ENCODE measurements at places on chromosomes 16 and 17.

GRCh38 chr17:76384987-76385891 lies 830 bp downstream of the SPHK1 start:
- no peak for DNase-seq

DNA sequence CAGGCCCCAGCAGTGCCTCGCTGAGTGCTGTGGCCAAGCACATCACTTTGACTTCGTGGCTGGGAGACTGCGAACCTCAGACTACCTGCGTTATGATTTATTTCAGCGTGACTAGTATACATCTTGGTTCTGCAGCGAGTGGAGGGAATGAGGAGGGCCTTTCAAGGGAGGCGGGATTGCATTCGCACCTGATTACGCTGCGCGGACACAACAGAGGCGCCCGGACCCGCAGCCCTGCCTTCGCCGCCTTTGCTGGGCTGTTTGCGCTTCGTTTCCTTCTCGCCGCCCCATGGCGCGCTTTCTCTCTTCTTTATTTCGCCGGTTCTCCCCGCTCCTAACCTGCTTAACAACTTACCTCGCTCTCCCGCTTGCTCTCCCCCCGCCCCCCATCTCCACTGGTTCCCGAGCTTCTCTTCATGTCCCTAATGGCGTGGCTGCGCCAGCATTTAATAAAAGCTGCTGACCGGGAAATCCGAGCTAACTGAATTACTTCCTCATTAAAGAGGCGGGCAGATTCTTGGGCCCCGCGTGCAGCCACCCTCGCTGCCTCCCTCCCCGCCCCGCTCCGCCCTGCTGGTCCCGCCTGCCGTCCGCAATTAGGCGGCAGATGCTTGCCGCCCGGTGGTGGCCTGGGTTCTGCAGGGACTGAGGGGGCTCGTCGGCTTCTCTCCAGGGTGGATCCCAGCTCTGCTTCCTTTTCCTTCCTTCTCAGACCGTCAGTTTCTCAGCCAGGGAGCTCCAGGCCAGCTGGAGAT lies 257.6 kb upstream of the SDK2 start:
- no peak for DNase-seq

DNA sequence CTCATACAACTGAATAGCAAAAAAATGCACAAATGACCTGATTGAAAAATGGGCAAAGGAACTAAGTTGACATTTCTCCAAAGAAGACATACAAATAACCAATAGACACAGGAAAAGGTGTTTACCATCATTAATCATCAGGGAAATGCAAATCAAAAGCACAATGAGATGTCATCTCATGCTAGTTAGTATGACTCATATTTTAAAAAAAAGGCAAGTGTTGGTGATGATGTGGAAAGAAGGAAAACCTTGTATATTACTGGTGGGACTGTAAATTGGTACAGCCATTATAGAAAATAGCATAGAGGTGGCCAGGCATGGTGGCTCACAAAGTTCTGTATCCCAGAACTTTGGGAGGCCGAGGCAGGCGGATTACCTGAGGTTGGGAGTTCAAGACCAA lies 232.5 kb upstream of the ZFHX3 start:
- DNase-seq: no peak

- DNase-seq: no peak
Observed at GRCh38 chr17:4750606-4751005, 10.9 kb upstream of the CXCL16 start.

DNA sequence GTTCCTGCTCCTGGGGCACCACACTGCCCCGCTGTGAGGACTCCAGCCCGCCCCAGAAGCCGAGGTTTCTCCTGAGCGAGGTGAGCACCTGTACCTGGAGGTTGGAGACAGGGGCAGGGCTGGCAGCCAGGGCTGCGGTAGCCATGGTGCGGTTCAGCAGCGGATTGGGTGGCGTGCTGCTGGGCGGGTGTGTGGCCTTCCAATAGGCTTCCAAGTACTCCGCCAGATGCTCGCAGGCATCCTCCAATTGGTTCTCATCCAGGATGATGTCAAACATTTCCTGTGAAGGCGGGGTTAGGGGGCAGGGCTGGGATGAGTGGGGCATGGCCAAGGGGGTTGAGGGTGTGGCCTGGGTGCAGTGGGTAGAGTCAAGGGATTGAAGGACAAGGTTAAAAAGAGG lies 11.3 kb upstream of the ARL5C start:
- DNase-seq: no peak

- DNase-seq: no peak
Observed at GRCh38 chr16:80103463-80103862, 437.3 kb upstream of the DYNLRB2 start.

DNA sequence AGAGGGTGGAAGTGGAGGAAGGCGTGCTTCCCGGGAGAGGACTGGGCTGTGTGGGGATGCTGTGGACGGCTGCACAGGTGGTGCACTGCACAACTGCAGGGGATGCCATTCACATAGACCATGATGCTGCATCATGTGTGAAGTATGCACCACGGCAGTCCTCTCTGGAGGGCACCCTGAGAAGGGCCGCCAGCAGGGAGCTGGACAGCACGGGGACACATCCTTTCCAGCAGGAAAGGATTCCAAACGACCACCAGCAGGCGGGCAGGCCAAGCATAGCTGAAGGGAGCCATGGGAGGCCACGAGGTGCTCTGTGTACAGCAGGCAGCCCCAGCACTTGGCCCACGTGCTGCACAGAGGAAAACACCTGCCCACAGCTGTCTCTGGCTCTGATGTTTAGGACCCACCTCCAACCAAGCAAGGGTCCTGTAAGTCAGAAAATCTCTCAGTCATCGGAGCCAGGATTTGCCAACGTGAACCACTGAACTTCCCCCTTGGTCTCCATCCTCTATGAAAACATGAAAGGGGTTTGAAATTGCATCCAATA lies 10.1 kb downstream of the ACTG1 start:
- DNase-seq: no peak

DNA sequence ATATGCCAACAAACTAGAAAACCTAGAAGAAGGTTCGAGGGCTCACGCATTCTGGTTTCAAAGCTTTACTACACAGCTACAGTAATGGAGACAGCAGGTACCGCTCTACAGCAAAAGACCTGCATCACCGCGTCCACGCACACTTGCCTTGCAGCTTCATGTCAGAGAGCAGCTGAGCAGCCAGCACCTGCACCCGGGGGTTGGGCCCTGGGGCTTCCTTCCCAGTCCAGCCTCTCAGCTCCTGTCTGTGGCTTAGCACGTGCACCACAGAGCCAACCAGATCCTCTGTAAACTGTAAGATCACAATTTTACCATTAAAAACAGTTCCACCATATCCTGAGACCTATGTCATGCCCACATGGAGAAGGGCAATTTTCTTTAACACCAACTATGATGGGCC lies 15.3 kb downstream of the MEAK7 start:
- no peak for DNase-seq

- DNase-seq: peak; percentile 76
Observed at GRCh38 chr17:38967290-38967738, at the start of gene FBXO47. Gene FBXO47, minus strand, starts transcription at chr17:38967403. Its CDS starts 4,378 bp downstream, at chr17:38963025.

DNA sequence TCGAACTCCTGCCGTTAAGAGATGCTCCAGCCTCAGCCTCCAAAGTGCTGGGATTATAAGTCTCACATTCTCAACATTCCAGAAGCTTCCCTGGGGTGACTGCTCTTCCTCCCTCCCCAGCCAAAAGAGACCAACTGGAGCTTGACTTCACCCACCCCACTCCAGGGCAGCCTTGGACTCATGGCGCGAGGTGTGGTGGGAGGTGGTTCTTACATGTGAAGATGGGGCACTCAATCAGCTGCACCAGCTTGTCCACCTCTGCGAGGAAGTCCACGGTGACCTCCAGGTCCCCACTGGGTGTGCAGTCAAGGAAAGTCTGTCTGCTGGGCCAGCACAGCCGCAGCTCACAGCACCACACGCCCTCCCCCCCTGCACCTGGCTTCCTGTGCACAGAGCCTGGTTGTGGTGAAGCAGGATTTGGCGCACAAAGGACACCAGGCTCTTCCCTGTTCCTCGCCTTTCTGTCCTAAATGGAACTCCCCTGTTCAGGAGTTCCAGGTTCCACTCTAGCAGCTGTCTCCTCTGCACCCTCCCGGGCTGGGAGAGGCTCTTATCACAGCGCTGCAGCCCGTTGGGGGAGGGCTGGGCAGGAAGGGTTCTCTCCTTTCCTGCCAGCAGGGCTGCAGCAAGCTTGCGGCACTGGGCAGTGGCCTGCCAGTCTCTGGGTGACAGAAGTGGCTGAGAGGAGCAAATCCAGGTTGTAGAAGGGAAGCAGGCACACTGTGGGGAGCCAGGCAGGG lies 9.6 kb upstream of the MTSS2 start:
- DNase-seq: no peak

DNA sequence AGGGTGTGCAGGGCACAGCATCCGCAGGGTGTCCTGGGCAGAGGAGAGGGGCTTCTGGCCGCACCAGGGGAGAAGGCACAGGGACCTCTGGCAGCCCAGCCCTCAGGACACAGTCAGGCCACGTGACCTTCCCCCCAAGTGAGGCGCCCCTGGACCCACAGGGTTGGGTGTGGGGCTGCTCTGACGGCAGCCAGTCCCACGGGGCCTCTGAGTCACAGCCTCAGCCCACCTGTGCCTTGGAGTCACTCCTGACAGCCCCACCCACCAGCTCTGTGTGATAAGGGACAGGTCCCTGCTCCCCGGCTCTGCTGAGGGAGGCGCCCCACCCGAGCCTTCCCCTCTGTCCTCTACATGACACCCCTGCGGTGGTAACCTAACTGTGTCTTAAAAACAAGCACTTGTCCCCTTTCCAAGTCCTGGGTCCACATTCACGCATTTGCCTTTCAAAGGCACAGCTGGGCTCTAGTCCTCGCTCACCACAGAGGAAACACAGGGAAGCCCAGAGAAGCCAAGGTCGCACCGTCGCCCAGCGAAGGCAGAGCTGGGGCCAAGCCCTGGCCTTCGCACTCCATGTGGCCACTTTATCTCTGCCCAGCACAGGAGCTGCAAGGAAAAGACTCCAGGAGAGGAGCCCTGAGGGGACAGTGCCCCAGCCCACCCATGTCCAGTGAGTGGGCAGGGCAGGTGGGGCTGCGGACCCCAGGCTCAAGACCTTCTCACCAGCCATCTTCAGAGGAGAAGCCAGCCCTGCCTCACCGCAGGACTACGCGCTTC lies 5.1 kb upstream of the NPTX1 start:
- no peak for DNase-seq

- no peak for DNase-seq
Observed at GRCh38 chr17:50127697-50128361, 2.1 kb downstream of the SAMD14 start.

DNA sequence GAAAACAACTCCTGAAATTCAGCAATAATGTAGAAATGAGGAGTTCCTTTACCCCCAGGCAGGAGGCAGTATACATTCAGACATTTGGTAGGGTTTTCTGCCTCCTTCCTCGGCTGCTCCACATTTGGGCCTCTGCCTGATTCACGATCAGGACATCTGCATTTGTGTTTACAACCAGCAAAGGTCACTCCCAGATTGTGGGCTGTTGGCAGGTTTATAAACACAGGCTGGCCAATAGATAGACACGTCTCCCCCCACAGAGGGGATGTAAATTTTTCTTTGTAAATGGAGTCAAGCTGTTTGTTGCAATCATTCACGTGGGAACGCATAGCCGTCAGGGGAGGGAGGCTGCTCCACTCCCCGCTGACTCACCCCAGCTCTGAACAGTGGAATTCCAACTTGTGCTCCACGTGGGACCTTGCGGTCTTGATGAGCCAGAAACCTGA lies 252.1 kb upstream of the N4BP1 start:
- DNase-seq: no peak

GRCh38 chr16:79600638-79601091 lies at the start of gene MAF:
Gene MAF, minus strand, starts transcription at chr16:79600737. Its CDS starts 835 bp downstream, at chr16:79599902.
- peak; percentile 93 for DNase-seq

DNA sequence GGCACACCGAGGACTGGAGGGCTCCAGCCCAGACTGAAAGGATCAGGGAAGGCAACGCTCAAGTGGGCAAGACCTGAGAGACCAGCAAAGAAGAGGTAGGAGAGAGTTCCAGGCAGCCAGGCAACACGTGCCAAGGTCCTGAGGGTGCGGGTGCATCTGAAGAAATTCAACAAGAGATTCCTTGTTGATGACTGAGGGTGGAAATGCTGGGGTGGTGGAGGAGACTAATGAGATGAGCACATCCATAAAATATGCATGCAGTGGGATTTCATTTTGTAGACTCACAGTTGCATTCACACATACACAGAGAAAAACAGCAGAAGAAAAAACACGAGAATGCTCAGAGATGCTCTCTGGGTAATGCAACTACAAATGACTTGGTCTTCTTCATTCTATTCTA lies 154.8 kb upstream of the FOXF1 start:
- no peak for DNase-seq

GRCh38 chr17:50482110-50482509 lies 3.5 kb downstream of the RSAD1 start:
- no peak for DNase-seq

DNA sequence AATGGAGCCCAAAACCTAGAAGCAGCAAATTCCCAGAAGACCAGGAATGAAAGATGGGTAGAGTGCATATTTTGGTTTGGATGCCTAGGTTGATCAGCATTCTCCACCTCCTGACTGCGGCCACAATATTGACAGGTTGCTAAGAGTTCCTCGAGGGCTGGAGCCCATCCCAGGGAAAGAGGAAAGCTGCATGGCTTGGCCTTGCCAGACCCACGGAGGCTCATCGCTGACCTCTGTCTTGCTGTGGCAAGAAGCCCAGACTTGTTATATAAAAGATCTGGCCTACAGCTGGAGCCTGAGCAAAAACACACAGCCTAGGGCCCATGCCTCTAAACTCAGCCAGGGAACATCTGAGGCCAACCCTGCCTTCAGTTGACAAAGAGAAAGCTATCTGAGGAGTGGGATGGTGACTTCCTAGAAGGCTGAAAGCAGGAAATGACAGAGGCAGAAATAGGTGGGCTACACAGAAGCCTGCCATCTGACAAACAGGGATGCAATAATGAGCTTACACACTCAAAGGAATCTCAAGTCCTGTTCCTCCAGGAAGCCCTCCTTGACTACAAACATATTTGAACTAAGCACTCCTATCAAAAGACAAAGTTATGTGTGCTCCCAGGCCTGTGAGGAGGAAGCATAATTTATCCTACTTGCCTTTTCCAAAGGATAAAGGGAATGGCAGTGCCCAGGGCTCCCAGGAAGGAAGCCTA lies 22.5 kb upstream of the SLC35B1 start:
- DNase-seq: no peak

- no peak for DNase-seq
Observed at GRCh38 chr16:87678618-87679017, 76.3 kb downstream of the JPH3 start.

GRCh38 chr17:2347805-2348685 lies 10.7 kb downstream of the SGSM2 start:
- DNase-seq: no peak

- DNase-seq: no peak
Observed at GRCh38 chr17:44220213-44221083, 973 bp upstream of the UBTF start.

- no peak for DNase-seq
Observed at GRCh38 chr16:88070989-88071625, 119.9 kb downstream of the BANP start.

DNA sequence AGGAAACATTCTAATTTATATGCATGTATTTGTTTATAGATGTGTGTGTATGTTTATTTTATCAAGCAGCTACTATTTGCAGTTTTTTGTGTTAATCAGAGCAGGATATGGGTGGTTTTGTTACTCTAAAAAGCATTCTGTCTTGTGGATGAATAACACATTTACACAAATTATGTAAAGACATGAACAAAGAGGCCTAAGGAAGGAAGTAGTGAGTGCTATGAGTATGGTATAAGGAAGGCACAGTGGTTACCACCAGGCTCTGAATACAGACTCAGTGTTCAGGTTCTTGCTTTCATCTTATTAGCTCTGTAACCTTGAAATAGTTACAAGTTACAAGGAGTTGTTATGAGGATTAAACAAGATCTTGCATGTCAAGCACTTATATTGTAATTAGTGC lies 33.9 kb downstream of the STXBP4 start:
- DNase-seq: no peak
